RPMI7951 (cell line): ENCODE measurements at places on chromosomes 6 and 20. TPM values are rescaled to one million over a fixed set of nuclear protein-coding genes. Genes with fewer than 3 reads are reported as not detected.

DNA sequence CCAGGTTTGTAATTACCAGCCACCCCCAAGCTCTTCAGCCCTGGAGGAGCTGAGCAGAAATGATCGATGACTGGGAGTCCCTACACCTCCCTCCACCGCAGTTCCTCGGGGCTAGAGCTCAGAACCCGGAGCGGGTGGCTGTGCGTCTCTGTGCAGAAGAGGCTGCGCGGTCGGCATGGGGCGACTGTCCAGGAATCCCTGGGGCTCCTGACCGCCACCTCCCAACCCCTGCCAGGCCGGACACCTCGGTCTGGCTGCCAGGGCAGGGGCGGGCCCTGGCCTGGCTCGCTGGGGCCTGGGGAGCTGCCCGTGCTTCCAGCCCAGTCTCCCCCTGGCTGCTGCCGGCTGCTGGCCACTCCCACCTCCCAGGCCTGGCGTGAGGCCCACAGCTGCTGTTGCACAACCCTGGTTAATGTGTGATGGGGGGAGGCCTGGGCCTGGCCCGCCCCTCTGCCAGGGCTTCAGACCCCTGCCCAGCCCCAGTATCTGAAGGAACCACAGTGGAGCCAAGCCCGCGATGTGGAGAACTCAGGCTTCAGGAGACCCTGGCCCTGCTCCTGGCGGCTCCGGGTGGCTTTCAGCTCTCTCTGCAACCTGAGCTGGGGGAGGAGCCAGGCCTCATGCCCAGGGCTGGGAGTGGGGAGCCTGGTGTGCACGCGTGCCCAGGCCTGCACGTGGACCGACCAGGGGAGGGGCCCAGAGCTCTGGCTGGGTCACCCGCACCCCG lies 1.2 kb downstream of the SLC2A4RG start:
- DNase-seq: peak; percentile 94

Gene HLA-DRA
- 18.8 and 21.4 TPM in 2 replicates for total RNA-seq

DNA sequence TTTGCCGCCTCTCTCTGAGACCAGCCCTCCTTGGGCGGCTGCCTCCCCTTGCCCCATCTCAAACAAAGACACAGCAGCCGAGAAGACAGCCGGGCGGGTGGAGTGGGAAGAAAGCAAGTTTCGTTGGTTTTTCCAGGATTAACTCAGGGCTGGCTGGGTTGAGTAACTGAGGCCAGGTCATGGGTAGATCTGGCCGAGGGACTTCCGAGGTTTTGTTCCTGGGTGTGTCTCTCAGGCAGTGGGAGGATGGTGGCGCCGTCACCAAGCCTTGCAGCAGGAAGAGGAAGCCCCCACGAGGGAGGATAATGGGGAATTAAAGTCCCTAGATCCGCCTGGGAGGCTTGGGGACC lies 167.2 kb downstream of the TTLL2 start:
- DNase-seq: no peak

Gene TTPAL
- 8.5 TPM in 2 replicates for total RNA-seq

Gene DCDC2
- under 0.01 TPM in 1 of 2 replicates, not detected in the other for total RNA-seq

Gene VSX1
- total RNA-seq: 2.8 and 3.8 TPM in 2 replicates

Gene TBX18
- total RNA-seq: 9.1 and 13.6 TPM in 2 replicates

Gene NKX2-4
- total RNA-seq: not detected in 2 replicates

DNA sequence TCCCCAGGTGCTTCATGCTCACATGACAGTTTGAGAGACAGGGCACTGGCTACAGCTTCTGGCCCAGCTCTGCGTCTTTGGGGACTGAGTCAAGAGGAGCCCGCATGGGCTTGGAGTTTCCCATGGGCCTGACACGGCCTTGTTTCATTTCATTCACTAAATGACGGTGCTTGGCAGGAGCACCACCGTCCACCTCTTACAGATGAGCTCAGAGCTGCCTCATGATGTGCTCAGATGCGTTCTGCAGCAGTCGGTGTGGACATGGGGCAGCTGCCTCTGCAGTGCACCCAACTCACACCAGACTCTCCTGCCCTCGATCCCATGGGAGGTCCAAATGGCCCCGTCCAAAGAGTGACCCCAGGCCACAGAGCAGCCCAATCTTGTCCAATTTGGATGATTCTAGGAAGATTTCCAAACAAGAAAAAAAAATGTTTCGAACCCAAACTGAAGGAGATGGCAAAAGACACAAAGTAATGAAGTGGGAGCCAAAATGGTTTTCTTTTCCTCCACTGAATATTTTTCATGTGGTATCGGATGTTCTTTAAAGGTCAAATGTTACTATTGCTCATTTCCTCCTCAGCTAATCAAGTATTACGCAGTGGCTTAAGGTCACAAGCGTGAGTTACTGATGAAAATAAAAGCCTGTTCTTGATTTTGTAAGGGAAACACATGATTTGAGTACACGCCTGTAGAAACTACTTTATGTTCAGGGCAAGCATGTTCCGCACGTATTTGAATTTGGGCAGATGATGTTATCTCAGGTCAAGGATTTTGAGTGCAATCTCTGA lies 524.2 kb downstream of the CDH26 start:
- no peak for DNase-seq

- DNase-seq: no peak
Measured at GRCh38 chr6:25280344-25281074, 1.3 kb downstream of the CARMIL1 start.

Gene PIM1
- total RNA-seq: 7.7 and 8.2 TPM in 2 replicates

- peak; percentile 37 for DNase-seq
Measured at GRCh38 chr6:11179419-11180202, 52.9 kb downstream of the NEDD9 start.
